SW 1271 (cell line): ENCODE measurements at places on chromosomes 11 and 22.

DNA sequence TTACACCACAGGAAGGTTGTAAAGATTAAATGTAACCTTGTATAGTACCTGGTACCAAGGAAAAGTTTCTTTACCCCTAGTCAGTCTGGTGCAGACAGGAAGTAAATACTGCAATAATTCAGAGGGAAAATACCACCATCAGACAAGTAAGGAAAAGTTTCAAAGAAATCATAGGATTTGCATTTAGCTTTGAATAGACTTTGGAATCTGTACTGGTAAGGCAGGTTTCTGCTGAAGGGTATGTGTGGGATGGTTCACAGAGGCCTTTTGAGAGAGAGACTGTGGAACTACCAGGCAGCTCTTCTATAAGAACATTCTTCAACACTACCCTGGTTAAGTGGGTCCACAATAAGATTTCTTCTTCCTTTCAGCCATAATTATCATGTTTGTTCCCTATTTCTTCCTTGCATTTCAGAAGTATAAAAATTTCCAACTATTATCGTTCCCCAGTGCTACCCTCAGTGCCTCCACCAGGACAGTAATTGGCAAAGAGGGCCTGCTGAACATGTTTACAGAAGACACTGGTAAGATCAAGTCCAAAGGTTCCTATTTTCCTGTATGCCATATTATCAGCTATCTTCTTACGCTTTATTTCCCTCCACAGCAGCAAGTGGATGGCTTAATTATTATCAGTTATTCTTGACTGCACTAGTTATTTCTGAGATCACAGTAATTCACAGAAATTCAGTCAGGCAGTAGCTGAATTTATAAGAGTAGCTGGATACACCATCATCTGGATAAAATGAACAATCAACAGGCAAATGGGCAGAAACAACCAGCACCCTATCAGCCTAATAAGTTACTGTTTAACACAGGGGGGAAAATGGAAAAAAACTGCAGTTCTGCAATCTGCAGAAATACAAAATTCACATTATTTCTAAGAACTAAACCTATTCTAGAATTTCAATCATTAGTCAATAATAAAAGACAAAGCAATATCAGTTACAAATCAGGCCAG lies 48.5 kb downstream of the PITPNB start:
- no peak for DNase-seq

DNA sequence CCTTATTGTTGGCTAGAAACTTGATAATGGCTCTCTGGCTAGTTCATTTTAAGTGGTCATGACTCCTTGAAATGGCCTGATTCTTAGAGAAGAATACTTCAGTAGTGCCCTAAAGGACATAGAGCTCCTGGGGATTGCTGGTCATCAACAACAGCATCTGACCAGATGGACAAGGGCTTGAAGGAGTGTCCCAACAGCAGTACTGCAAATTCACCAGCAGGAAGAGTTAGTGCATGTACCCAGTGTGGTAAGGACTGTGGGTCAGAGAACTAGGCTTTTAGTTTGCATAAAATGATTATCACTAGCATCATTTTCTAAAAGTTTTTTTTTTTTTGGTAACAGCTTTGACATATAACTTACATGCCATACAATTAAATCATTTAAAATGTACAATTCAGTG lies 39.5 kb upstream of the CUL5 start:
- peak; percentile 50 for DNase-seq

- no peak for DNase-seq
Measured at GRCh38 chr11:78514922-78515502, 59.7 kb downstream of the NARS2 start.

- no peak for DNase-seq
Measured at GRCh38 chr11:115557681-115558080, 53.5 kb upstream of the CADM1 start.

- no peak for DNase-seq
Measured at GRCh38 chr22:17007852-17008731, at the start of gene GAB4. GAB4 (minus strand) TSS chr22:17008222; CDS start chr22:17008114, 108 bp downstream.

- DNase-seq: no peak
Measured at GRCh38 chr11:26947904-26948639, 45.8 kb upstream of the FIBIN start.

DNA sequence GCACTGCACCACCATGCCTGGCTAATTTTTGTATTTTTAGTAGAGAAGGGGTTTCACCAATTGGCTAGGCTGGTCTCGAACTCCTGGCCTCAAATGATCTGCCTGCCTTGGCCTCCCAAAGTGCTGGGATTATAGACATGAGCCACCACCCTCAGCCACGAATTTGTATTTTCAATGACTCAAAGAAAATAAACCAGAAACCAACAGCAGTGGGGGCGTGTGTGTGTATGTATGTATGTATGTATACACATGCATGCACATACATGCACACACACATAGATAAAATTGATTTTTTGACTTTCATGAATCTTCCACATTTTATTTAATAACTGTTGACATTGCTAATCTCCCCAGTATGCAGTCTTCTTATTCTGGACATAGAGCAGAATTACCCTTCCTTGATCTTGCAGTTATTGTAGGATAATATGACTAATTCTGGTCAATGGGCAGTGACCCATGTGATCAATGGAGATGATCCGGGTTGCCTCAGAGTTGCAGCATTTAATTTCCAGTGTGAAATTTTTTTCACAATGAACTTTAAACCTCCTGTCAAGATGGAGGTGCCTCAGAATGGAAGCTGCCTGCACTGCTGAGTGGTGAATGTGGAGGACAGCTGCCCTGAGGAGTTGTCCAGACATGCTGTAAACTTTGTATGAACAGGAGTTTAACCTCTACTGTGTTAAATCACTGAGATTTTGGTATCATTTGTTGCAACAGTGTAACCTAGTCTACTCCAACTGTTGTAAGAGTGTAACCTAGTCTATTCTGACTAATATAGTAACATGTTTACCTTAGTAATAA lies 12.8 kb upstream of the PTPN5 start:
- DNase-seq: no peak

DNA sequence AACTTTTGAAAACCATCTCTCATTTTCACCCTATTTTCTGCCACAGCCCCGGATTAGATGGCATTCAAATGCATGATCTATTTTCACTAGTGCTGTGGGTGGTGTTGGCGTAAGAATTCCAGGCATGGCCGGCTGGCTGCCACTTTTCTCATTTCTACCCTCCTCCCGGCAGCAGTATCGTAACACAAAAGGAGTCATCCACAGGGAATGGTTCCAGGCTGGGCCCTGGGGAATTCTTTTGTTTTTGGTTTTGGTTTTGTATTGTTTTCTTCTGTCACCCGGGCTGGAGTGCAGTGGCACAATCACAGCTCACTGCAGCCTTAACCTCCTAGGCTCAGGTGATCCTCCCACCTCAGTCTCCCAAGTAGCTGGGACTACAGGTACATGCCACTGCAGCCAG lies 13.8 kb downstream of the JAML start:
- no peak for DNase-seq

GRCh38 chr11:102878595-102878994 lies 3.8 kb upstream of the MMP12 start:
- no peak for DNase-seq

- DNase-seq: no peak
Measured at GRCh38 chr11:112477581-112478317, 217.1 kb upstream of the PLET1 start.

DNA sequence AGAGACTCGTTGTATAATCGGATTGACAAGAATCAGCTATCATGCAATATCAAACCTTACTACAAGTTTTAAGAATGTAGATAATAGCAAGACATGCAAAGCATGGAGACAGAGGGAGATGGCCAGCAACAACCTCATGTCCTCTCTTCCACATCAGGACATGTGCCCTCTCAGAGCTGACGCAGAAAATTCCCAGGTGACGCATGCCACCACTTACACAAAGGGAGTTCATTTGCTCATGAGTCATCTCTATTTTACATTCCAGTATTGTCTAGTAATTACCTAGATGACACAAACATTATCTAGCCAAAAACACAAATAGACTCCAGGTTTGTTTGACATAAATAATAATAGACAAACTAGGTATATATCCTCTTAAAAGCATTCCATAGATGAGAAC lies 38.1 kb upstream of the OPCML start:
- no peak for DNase-seq

DNA sequence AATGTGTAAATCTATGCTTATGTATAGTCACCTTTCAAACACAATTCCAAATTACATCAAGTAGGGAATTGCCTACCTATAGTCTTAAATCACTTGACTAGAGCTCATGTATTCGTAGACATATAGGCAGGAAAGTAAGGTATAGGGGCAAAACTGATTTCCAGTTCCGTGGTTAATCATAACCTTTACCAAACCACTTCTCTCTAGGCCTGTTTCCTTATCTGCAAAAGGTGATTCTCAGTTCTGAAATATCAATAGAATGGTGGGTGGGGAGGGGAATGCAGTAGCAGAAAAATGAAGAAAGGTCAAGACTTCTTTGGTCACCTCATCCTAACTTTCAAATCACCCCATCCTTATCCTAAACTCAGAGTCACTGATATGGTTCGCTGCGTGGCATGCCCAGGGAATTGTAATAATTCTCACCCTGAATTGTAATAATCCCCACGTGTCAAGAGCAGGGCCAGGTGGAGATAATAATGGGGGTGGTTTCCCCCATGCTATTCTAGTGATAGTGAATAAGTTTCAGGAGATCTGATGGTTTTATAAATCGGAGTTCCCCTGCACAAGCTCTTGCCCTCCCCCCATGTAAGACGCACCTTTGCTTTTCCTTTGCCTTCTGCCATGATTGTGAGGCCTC lies 1.9 kb upstream of the ANO5 start:
- DNase-seq: no peak

DNA sequence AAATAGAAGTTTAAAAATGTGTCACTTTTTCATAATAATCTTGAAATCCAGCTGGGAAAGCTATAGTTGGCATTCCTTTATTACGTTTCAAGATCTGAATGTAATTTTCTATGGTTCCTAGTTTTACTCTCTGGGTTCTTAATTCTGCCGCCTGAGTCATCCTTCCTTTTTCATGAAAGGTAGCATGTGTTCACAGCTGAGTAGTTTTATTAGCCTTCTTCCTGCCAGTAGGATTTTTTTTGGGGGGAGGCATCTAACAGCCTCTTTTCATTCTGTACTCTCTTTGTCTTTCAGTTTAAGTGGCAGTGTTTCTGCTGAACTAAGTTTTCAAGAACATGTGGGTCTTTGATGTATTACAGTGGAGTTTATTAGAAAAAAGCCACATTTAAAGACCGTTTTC lies 36.5 kb downstream of the OR2AG2 start:
- DNase-seq: no peak
